ENCODE measurements at places on chromosomes 6 and 20.

GRCh38 chr6:124780623-124781022 is 181.6 kb upstream of the RNF217 start:
- DNase-seq, result no peak

DNA sequence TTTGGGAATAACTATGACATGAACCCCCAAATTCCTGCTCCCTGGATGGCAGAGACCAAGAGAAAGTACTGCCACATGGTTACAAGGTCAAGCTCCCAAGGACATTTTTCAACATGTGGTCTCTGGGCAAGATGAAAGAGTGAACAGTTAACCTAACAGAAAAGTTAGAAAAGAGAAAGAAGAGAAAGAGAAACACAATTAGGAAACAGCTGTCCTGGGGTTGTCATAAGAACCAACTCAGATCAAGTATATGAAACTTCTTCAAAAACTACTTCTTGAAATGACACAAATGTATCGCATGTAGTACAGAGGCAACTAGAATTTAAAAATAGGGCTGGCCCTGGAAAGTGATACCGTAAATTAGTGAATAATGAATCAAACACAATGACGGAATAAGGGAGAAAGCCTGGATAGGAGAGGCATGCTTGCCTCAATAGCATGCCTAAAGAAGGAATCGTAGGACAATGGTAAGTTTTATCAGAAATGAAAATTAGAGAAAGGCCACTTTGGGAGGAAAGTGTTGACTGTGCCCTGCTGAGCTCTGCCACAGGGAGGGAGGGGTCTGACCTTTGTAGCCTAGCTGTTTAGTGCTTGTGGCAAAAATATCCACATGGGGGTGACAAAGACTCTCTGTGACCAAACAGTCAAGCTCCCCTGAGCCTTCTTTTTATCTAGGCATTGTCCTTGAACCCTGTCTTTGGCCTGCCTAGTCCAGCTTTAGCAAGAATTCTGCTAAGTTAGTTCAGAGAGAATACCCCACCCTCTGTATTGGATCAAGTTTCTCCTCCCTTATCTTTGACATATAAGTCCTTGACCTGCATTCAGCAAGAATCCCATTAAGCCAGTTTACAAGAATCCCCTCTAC is 4.3 kb upstream of the DCBLD1 start:
- peak; percentile 76 for DNase-seq

DNA sequence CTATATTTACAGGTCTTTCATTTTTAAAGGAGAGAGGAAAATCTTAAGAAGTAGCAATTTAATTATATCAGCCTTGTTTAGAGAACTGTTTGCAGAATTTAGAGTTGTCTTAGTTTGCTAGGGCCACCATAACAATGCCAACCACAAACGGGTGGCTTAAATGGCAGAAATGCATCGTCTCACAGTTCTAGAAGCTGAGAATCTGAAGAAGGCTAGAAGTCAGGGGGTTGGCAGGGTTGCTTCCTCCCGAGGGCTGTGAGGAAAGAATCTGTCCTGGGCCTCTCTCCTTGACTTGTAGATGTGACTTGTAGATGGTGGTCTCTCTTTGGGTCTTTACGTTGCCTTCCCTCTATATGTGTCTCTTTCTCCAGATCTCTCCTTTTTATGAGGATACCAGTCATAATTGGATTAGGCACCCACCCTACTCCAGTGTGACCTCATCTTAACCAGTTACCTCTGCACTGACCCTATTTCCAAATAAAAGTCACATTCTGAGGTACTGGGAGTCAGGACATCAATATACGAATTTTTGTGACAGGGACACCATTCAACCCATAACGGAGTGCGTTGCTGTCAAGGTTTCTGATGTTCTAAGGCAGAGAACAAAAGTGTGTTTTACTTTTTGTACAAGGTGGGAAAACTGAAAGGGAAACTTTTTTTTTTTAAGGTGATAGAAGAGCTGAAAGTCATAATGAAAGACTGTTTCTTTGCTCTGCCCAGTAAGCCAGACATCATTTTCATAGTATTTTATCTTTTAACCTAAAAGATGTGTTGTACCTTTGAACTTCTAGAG is 84.4 kb downstream of the SAMD3 start:
- DNase-seq, result no peak

DNA sequence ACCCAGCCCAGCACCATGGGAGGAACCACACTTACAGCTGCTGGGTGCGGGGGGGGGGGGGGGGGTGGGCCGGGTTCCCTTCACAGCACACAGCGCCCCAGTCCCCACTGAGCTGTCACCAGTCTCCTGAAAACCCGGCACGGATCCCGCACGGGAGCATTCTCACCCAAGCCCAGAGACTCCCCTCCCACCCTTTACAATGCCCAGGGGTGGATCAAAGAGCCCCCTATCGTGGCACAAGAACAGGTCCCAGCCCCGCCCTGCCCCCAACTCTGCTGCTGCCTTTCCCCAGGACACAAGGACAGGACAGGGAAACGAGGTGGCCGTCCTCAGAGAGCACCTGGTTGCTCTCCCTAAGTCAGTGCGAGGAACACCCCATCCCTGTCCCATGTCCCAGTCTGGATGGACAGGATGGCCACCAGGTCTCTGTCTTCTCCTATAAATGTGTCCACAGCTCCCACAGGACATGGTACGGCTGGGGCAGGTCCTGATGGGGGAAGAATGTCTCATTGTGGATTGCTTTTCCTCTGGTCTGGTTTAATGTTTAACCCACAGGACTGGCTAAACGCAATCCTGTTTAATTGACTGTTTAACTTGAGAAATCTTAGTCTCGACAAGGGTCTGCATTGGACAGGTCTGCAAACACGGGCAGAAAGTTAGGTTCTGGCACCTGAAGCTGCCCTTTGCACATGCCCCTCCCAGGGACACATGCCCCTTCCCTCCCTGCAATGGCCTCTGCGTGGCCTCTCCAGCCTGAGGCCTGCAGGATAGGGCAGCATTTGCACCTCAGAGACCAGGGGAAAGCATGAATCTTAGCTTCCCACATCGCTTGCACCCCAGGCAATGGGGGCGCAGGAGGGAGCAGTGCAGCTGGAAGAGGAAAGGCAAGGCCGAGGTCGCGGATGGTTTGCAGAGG is 45.3 kb downstream of the DACT2 start:
- no peak for DNase-seq

DNA sequence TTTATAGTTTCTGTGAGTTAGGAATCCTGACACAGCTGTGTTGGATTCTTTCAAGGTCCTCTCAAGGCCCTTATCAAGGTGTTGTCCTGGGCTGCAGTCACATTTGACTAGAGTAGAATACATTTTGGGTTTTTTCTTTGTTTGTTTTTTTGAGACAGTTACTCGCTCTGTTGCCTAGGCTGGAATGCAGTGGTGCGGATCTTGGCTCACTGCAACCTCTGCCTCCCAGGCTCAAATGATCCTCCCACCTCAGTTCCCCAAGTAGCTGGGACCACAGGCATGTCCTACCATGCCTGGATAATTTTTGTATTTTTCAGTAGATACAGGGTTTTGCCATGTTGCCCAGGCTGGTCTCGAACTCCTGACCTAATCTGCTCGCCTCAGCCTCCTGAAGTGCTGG is 15.7 kb downstream of the NFYA start:
- no peak for DNase-seq

DNA sequence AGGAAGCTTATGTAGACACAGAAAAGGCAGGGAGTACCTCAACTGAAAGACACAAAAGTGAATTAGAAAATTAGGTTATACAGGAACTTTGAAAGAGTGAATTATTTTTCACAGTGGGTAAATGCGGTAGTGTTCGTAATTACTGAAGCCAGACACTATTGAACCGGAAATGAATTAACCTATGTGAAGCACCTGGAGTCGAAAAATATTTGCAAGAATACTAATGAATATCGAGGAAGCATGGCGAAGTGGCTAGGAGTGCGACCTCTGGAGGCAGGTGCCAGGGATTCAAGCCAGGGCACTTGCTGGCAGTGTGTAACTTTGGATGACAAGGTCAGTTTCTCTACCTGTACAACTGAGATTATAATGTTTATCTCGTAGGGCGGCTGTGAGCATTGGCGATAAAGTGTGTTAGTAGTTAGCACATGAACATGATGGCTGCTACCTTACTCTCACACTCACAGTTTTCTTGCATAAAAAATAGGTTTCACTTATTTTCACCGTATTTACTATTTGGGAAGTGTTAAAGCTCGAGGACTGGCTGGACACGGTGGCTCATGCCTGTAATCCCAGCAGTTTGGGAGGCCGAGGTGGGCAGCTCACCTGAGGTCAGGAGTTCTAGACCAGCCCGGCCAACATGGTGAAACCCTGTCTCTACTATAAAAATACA is 567 bp upstream of the SLC18B1 start:
- DNase-seq, result peak; percentile 92

DNA sequence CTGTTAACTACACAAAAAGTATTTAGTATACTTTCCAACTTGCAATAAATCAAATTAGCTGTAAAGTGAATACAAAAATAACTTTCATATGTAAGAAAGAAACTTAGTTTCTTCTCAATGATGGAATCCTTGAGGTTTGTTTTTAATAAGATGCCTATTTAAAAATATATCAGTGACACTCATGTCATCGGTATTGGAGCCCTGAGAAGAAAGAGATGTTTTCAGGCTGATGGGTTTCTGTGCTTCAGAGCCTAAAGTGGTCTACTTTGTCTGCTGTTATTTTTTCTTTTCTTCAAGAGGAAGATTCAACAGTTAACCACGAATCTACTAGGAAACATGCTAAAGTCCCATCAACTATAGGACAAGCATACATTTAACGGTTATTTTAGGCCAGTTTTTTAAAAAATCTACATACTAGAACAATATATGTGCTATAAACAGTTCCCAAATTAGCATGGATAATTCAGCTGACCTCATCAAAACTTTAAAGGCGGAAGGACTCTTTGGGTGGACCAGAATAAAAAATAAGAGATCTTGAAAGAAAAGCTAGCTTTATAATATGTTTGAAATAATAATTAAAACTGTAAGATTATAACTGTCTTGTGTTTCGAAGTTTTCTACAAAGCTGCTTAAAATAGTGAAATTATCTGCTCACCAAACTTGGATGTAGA is 147.0 kb upstream of the SAMD5 start:
- no peak for DNase-seq

DNA sequence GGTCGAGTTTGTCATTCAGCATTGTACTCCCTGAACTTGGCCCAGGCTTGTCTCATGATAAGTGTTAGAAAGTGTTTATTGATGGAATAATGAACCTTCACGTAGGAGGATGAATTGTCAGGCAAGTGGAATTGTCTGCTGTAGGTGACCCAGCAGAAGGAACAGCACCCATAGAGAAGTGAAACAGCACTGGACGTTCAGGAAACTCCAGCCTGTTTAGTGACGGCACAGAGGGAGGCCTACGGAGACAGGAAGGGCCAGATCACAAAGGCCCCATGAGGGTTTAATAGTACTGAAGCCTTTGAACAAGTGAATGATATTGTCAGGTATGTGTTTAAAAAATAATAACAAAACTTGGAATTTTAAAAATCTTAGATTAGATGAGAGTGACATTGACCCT is 2.9 kb downstream of the STX11 start:
- no peak for DNase-seq

DNA sequence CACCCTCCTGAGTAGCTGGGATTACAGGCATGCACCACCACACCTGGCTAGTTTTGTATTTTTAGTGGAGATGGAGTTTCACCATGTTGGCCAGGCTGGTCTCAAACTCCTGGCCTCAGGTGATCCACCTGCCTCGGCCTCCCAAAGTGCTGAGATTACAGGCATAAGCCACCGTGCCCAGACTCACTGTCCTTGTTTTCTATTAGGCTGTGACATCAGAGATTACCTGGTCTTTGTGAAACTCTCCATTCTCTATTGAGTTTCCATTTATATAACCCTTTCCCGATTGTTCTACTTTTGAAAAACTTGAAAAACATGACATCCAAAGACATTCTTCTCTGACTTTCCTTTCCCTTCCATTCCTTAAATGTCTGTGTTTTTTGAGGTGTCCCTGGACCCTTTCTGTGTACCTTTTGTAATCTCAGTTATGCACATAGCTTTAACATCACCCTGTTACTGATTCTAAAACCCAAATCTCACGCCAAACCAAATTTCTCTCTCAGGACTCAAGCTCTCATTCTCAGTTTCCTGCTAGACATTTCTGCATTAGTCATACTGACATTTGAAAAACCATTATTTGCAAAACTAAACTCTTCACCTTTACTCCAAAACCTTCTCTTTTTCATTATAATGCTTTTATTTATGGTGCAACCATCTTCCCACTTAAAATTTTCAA is 137.0 kb downstream of the KHDC1L start:
- DNase-seq, result no peak

GRCh38 chr6:16967470-16967817 is 134.4 kb upstream of the STMND1 start:
- no peak for DNase-seq

GRCh38 chr20:10047427-10047826 is 12.6 kb downstream of the ANKEF1 start:
- DNase-seq, result peak; percentile 33
